ENCODE measurements at places on chromosomes 1 and 21. TPM values are rescaled to one million over a fixed set of nuclear protein-coding genes. Genes with fewer than 3 reads are reported as not detected.

Gene SWT1
- total RNA-seq = 11.2 TPM

Gene MSH4
- total RNA-seq = 0.47 TPM

Gene DCDC2B
- not detected for total RNA-seq

Gene RHD
- 3.8 TPM for total RNA-seq

Gene L1TD1
- total RNA-seq = 1.3 TPM

Gene SPATA45
- total RNA-seq = 0.47 TPM

Gene GJA4
- total RNA-seq = 18.5 TPM

Gene KCNE1
- total RNA-seq = 0.82 TPM

Gene S100A14
- 5.7 TPM for total RNA-seq

Gene TFAP2E
- total RNA-seq = 0.82 TPM

Gene PYHIN1
- 0.18 TPM for total RNA-seq

Gene MEX3A
- 29.6 TPM for total RNA-seq

Gene MPL
- total RNA-seq = 0.58 TPM

Gene OLFML2B
- 11.5 TPM for total RNA-seq

Gene C1orf56
- total RNA-seq = 5.5 TPM
